HL-60 (cell line): ENCODE measurements at places on chromosomes 12 and 14.

DNA sequence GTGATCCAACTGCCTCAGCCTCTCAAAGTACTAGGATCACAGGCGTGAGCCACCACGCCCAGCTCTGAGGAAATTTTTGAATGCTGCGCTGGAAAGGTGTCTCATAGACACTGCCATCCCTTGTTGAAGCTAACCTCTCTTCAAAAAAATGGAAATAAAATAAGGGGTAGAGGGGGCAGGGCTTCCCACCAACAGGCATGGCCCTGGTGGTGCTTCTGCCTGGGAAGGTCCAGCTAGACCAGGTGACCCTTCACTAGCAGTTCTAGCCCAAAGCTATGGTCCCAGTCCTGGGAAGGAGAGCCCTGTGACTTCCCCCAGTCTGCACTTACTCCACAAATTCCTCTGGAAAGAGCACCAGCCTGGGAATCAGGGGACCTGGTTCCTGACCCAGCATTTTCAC lies 45.7 kb upstream of the TSPAN11 start:
- DNase-seq = no peak

DNA sequence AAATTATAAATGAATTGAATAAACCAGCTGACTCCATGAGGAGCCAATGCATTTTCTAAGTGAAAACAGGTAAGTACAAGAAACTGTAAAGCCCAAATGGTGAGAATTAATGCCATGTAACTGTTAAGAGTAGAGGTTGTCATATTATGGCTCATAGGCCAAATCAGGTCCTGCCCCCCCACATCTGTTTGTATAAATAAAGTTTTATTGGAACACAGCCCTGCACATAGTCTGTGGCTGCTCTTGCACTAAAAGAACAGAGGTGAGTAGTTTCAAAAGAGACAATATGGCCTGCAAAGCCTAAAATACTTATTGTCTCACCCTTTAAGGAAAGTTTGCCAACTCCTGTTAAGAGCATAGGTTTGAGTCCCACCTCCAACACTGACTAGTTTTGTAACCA lies 140.5 kb upstream of the SRRM4 start:
- DNase-seq = no peak

GRCh38 chr14:64577211-64577610 lies 27.4 kb downstream of the PPP1R36 start:
- no peak for DNase-seq

- peak; percentile 6 for DNase-seq
Observed at GRCh38 chr12:28872654-28873268, 276.3 kb upstream of the FAR2 start.

- DNase-seq = no peak
Observed at GRCh38 chr12:114096461-114096860, 130.3 kb upstream of the RBM19 start.

- no peak for DNase-seq
Observed at GRCh38 chr12:126668961-126669360, 1598.0 kb upstream of the TMEM132C start.

DNA sequence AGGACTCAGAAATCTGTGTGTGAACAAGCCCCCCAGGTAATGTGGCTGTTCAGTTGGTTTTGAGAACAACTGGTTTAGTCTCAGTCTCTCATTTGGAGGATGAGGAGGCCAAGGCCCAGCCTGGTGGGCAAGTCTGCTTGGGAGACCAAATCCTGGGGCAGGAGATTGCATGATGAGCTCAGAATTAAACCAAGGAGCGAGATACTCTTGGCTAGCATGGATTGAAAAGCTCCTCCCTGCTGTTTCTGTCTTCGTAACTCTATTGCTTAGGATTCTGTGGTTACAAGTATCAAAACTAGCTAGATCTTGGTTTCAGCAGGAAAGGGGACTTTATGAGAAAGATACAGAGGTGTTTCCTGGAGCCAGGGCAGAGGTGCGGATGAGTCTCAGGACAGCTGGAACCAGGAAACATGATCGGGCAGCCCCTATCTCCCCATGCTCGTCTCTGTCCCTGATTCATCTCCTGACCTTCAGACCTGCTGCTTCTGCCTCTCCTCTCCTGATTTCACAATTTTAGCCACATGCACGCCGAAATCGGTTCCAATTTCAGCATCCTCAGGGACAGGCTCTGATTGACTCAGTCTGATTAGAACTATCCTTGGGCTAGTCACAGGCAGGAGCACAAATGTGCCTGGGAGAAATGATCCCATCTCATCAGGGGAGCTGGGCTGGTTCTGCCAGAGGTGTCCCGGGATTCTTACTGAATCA lies 40.2 kb upstream of the RIN3 start:
- peak; percentile 53 for DNase-seq

DNA sequence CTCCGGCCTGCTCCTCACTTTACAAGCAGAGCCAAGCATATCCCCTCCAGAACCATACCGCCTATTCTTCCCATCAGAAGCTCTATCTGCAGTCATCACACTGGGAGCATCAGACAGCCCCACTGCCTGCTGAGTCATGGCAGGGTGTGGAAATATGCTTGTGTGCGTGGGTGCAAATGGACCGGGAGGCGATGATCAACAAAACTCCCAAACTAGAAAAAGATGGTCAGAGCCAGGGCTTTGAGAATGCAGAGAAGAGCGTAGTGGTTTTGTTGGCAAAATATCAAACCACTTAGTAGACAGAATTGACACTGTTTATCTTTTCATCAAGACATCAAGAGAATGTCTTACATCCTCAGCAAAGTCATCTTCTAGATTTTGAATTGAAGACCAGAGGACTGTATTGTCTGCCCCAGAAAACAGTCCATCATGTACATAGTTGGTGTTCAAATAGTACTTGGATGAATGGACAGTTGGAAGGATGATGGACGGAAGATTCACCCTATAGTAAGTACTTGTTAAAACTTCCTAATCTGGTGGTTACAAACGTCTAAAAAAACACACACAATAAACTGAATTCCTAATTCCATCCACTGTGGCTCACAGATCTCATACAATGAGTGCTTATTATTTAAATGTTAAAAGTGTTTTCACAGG lies 54.9 kb downstream of the VWF start:
- DNase-seq = no peak

GRCh38 chr12:56377310-56377988 lies 14.8 kb upstream of the APOF start:
- no peak for DNase-seq

GRCh38 chr12:109085590-109085989 lies 7.7 kb downstream of the ALKBH2 start:
- no peak for DNase-seq

DNA sequence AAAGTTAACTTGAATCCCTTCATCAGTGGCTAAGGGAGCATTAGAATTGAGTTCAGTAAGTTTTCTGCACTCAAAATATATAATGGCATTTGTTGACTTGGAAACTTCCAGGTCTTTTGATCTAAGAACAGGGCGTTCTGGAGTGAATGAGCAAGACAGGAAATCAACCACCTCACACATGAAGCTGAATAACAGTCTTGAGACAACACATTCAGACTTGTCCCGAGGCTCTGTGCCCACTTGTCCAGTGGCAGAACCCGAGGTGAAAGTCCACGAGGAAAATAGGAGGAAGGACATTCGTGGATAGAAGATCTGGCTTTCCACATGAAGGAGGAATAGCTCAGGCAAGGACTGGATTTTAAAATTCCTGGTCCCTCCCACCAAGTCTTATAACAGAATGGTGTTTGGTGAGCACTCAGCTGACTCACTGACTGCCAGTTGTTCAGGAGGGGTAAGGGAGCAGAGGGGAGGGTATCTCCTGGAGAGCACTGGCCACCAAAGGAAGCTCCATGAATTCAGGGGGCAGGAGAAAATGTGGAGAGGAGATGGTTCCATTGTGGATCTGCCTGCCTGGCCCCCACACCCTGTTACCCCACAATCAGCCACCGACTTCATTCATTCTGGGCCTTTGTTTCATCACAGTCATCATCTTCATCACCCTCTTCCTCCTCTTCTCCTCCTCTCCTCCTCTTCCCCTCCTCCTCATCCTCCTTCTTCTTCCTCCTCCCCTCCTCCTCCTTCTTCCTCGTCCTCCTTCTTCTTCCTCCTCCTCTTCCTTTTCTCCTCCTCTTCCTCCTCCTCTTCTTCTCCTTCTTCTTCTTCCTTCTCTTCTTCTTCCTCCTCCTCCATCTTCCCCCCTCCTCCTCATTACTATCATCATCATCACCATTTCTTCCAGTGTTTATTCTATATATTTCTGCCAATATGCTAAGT lies 620.1 kb downstream of the MED13L start:
- DNase-seq = no peak

GRCh38 chr14:69096781-69097475 lies 56.0 kb downstream of the DCAF5 start:
- DNase-seq = no peak

- no peak for DNase-seq
Observed at GRCh38 chr12:94495445-94496115, 35.9 kb upstream of the CEP83 start.

GRCh38 chr12:69595689-69596088 lies 10.4 kb downstream of the CCT2 start:
- no peak for DNase-seq

GRCh38 chr12:97960741-97961608 lies 498.4 kb downstream of the RMST start:
- peak; percentile 22 for DNase-seq

DNA sequence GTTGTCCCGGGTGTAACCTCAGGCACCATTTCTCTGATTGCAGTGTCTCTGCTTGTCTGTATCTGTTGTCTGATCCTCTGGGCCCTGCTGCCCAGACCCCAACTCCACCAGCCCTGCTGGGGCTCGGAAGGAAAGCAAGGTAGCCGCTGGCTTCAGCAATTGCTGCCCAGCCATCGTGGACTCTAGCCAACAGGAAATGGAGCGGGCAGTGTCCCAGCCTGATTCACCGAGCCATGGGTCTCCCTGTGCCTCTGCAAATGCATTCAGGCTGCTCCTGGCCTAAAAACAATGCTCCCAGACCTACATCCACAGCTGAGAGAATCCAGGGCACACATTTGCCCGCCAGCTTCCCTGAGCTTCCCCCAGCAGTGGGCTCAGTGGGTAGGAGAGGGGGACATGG lies 9.2 kb downstream of the TUNAR start:
- DNase-seq = no peak

DNA sequence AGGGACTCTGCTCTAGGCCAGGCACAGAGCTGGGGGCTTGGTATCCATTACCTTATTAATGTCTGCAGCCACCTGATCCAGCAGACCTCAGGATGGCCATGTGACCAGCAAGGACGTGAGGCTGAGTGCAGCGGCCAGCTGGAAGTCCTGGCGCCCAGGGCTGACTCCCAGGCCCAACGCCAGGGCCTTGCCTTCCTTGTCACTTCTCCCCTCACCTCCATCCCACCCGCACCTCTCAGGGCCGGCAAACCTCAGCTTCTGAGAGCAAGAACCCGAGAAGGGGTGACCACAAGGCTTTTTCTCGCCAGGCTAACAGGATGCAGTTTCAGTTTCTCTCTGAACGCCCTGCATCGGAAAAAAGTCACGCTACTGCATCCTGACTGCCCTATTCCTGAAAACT lies 15.4 kb downstream of the RAB35 start:
- no peak for DNase-seq

DNA sequence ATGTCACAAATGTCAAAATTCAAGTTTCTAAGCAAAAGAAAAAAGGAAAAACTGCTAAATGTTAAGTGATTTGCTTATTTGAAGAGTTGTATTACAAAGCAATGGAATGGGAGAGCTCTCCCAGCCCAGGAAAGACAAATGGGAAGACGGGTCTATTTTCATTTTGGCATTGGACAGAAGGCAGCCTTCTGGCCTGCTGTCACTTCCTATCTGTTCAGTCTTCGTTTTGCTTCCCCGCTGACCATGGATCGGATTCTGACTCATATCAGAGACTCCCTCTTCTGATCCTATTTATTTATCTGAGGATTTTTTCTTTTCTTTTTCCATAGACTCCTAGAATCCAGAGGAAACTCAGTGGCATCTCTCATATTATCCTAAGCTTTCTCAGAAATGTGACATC lies 634.9 kb downstream of the DIO2 start:
- DNase-seq = no peak

DNA sequence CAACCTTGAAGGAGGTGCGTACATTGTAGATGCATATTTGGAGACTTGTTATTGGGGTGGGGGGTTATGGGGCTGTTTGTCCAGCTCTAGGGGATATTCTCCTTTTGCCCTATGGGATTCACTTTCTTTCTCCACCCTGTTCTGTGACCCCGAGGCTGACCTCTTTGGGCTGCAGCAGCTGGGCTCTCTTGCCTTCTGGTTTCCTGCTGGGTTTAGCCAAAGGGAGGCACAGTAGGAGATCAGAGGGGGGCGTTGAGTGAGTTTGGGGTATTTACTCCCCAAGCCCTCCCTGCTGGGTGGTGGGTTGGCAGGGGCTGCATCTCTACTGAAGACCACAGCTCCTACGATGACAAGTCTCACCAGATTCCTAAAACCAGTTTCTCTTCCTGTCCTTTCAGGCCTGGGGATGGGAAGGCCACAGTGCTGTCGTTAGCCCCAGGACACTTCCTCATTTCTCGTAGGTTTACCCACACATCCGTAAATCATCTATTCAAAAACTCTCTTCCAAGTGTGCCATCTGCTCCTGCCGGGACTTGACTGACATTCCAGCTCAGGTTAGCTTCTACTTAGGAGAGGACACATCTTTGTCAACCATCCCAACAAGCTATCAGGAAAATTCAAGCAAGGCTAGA lies 127.1 kb downstream of the TMEM30B start:
- DNase-seq = no peak

DNA sequence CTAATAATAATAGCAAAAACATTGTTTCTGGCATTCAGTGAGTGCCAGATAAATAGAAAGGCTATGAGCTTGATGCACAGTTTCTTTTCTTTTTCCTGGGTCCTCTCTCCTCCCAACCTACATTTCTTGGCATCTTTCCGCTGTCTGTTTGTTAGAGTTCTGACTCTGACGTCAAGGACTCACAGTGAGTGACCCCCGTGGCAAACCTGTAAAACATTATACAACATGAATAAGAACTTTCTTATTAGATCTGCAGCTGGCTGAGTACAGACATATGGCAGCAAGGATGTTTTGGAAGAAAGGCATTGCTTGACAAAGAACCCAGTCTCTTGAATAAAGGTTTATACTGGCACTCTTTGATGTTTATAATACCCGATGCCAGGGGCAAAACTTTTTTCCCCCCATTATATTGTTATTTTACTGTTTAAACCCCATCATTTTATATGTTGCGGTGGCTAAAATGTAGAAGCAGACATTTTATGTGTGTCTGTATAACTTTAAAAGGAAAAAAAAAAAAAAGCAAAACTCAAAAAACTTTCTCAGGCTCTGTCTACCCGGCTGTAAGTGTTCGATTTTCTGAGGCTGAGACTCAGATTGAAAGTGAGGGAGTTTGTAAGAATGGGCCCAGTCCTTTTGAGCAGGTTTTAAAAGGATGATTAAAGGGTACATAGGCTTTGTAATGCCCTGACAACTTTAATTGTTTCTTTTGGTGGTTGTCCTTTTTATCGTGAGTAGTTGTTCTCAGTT lies 159.3 kb downstream of the PDE3A start:
- DNase-seq = no peak

GRCh38 chr14:28098856-28099255 lies 667.7 kb upstream of the FOXG1 start:
- DNase-seq = no peak

GRCh38 chr12:119071638-119072231 lies 90.4 kb downstream of the SRRM4 start:
- DNase-seq = no peak
